Fibroblast of skin of left quadriceps (primary cell): ENCODE measurements at places on chromosomes 1 and 21.
A peak's percentile ranks its signal among the peaks of the same experiment; 100 is the strongest.

DNA sequence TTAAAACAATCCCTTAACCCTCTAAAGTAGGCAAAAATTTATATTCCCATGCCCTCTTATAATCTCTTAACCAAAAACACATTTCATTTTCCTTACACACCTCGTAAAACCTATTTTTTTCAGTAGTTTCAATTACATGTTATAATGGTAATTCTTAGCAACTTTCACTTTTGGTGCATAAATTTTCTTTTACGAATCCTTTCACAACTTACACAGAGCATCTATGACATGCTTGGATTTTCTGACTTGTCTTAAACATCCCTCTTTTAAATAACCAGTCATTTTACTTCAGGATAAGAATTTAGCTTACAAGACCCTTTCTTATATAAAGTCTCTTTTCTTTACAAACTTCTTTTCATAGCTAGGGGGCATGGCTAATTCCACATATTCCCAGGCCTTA is 8.9 kb upstream of the MRPL55 start:
- no peak for DNase-seq

- no peak for DNase-seq
Measured at GRCh38 chr21:42676808-42677207, 23.4 kb downstream of the PDE9A start.

DNA sequence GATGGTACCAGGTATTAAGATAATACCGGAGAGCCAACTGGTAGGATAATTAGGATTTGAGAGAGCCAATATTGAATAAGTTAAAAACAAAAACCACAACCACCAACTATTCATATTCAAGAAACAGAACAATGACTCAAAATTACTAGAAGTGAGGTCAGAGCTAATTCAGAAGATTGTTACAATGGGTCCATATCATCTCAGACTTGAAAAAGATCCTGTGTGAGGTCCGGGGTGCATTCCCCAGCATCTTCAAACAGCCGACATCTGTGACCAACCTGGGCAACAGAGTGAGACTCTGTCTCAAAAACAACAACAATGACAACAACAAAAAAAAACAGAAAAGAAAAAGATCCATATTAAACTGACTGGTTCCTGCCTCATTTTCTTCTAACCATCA is 18.6 kb downstream of the AK2 start:
- DNase-seq = no peak

GRCh38 chr1:115337633-115338456 is at the start of gene NGF:
Gene NGF (minus strand): TSS chr1:115338249. CDS start chr1:115286795, 51,454 bp downstream.
- DNase-seq = peak; percentile 45

DNA sequence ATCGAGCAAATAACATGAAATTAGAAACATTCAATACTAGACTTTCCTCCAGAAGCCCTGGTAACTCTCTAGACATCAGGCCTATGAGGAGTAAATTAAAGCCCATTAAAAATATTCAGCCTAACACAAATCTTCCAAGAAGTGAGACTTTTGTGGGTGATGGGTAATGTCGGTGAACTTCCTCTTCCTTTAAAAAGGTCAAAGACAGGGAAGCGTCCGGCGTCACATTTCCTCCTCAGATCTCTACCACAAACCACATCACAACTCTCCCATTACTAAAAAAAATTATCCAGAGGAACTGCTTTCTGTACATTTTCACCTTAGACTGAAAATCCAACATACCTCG is 1.4 kb downstream of the EIF4G3 start:
- DNase-seq = no peak

- no peak for DNase-seq
Measured at GRCh38 chr1:33317946-33318345, 3.0 kb downstream of the A3GALT2 start.

GRCh38 chr1:87644579-87645190 is 316.0 kb downstream of the LMO4 start:
- DNase-seq = peak; percentile 21

GRCh38 chr1:21058035-21058793 is 118.5 kb downstream of the EIF4G3 start:
- no peak for DNase-seq

- DNase-seq = no peak
Measured at GRCh38 chr1:222896630-222897526, 82.0 kb downstream of the DISP1 start.

GRCh38 chr1:116483481-116484309 is 87.1 kb downstream of the CD58 start:
- DNase-seq = no peak

GRCh38 chr1:41648230-41648629 is 163.7 kb upstream of the EDN2 start:
- DNase-seq = no peak
